ENCODE measurements at places on chromosomes 2 and 18.

DNA sequence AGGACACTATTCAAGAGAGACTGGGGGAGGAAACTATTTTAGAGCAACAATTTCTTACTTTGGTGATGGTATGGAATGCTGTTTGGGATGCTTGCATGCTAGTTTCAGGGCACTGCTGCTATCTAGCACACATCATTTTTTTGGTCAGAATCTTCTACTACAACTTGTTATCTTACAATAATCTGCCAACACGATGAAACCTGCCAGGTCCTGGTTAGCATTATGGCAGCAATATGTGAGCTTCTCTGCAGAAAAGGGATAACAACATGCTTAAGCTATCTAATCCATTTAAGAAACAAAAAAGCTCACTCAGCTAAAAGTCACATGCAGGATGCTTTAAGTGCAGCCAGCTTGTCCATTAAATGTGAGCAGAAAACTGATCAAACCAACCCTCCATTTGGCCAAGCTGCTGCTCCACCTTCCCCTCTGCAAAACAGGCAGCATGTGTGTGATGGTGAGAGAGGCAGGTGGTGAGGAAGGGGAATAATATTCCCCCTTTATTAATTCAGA lies 30.1 kb downstream of the GAREM2 start:
- no peak for DNase-seq

- no peak for DNase-seq
Observed at GRCh38 chr2:200258081-200258480, 48.4 kb upstream of the SPATS2L start.

- DNase-seq = no peak
Observed at GRCh38 chr2:25176541-25177181, 8.3 kb upstream of the POMC start.

- DNase-seq = no peak
Observed at GRCh38 chr2:190537765-190538164, 3.2 kb upstream of the NEMP2 start.

GRCh38 chr2:215736653-215737290 lies 276.6 kb downstream of the MREG start:
- DNase-seq = no peak
